ENCODE measurements at places on chromosomes 6 and 20. TPM values are rescaled to one million over a fixed set of nuclear protein-coding genes. Genes with fewer than 3 reads are reported as not detected.

GRCh38 chr6:11812951-11813350, 34.3 kb upstream of the ADTRP start:
- no peak for DNase-seq

KCNG1 gene
- 7.4 TPM for total RNA-seq

- DNase-seq = no peak
Measured at GRCh38 chr6:101572627-101573026, 179.1 kb downstream of the GRIK2 start.

- no peak for DNase-seq
Measured at GRCh38 chr6:165605182-165605875, 57.7 kb downstream of the PDE10A start.

DNA sequence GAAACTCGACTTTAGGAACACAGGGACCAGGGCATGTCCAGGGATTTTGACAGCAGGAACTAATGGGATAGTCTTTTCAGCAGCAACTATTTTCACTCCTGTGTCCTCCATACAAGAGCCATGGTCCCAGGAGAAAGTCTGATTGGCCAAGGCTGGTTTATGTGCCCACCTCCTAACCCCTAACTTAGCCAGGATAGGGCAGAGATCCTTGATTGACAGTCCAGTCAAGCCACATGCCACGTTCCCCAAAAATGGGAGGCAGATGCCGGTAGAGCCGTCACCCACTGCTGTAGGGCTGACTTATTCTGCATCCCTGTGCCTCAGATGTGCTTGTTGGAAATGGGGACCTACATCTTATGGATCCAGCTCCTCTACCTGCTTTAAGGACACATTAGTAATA, 22.3 kb downstream of the SLC2A10 start:
- DNase-seq = no peak

GRCh38 chr6:139760128-139760527, 385.7 kb upstream of the CITED2 start:
- DNase-seq = no peak

UNC93A gene
- not detected for total RNA-seq

DNA sequence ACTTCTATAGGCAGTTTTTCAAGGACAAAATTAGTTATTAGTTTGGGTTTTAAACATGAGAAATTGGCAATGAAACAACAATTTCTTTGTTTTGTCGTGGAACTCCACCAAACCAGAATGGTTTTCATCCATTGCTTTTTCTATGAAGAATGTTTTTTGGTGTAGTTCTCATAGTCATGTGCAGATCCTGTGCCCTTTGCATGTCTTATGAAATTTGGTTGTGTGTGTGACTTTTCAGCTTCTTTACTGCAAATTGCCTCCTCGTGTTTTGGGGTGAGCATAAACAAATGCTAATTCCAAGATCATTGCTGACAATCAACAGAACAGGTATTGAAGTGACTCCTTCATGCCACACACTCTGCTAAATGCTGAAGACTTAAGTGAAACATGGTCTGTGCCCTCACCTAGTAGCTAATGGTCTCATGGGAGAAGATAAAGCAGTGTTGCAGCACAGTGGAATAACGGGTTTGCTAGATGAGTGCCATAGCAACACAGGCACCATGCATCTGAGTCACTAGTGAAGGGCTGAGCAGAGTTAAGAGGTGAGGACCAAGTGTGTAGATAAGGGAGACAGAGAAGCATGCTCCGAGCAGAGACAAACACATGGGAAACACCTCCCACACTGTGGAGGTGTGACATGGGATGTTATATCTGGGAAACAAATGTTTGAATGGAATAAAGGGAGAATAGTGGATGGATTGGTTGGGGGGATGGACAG, 120.0 kb downstream of the SLC16A10 start:
- DNase-seq = no peak
